Stimulated activated CD8-positive, alpha-beta memory T cell treated with anti-CD3 and anti-CD28 coated beads, Interleukin-7, amount 100 ng/mL, for 1 hour (primary cell): ENCODE measurements at places on chromosomes 16 and 17.

- no peak for DNase-seq
Observed at GRCh38 chr16:69188716-69189115, 1.8 kb downstream of the SNTB2 start.

- no peak for DNase-seq
Observed at GRCh38 chr17:58344791-58345157, 7.2 kb downstream of the SUPT4H1 start.

DNA sequence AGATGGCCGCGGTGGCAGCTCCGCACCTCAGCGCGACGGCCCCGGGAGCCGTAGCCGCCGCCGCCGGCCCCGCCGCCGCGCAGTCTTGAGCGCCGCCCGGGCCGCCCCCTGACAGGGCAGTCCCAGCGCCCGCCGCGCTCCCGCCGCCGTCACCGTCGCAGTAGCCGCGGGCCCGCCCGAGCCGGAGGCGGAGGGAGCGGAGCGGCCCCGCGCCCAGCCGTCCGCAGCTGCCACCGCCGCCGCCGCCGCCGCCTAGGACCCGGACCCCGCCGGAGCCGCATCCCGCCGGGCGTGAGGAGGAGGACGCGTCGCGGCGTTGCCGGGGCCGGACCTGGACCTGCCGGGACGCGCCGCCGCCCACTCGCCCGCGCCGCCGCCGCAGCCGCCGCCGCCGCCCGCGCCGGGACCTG is 218 bp downstream of the TNRC6C start:
- no peak for DNase-seq

DNA sequence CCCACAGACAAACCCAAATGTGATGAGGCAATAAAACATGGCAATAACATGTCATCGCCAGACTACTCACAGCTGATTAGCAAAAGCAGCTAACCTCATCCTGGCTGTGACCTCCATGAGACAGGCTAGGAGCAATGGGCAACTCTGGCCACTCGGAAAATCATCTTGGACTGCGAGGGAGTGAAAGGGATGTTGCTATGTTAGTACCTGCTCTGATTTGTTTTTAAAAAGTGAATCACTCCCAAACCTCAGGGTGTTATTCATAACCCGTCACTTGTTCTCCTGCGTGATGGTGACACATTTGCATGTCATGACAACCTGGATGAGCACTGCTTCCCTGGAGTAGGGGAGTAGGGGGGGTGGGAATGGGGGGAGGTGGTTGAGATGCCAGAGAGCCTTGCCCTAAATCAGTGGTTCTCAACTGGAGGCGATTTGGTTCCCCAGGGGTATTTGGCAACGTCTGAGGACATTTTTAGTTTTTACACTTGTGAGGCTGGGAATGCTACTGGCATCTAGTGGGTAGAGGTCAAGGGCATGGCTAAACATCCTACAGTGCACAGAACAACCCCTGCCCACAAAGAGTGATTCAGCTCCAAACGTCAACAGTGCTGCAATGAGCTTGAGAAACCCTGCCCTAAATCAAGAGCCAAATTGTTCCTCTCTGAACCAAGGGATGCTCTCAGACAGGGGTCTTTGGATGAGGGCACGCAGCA is 241.7 kb downstream of the SOX9 start:
- no peak for DNase-seq

- DNase-seq = no peak
Observed at GRCh38 chr17:77862890-77863813, 95.4 kb upstream of the TNRC6C start.

- DNase-seq = no peak
Observed at GRCh38 chr17:11618861-11619566, 20.7 kb downstream of the DNAH9 start.

DNA sequence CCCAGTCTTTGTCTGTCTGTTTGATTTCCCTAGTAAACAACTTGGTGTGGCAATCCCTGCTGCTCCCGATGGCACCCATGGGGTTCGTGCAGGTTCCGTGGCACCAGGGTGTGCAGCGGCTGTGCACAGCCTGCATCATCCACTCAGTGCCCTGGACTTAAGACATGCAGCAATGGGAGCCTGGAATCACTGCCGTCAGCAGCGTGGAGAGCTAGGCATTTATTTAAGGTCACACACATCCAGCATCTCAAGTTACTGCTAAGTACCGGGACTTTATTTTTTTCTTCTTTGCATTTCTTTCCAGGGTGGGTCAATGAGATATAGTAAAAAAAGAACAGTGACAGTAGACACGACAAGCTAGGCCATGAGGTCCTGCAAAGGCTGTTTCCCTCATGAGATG is 2.8 kb downstream of the DHRS7C start:
- DNase-seq = no peak

GRCh38 chr17:50590946-50591737 is 30.6 kb downstream of the CACNA1G start:
- DNase-seq = no peak

DNA sequence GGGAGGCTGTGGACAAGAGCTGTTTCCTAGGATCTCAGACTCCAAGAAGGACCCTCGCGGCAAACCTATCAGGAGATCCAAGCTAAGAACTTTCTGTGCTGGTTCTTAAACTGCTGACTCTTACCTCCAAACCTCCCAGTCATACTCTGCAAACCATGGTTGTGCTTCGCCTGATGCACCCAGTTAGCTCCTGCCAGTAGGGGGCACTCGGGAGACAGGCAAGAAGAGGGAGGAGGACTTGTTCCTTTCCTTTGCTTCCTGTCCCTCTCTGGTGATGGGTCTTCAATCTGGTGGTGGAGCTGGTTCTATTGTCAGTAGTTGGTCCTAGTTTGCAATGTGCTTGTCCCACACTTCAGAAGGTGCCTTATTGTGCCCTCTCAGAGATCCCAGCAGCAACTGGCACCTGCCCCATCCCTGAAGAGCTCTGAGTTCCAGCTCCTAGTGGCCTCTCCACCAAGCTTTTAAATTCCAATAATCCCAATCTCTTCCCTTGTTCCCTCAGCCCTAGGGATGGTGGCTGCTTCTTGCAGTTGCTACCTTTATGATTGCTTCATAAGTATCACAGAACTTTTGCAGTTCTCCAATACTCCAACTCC is 113.5 kb upstream of the RPL38 start:
- no peak for DNase-seq
